ENCODE measurements at places on chromosomes 5 and 9.

- no peak for DNase-seq
Observed at GRCh38 chr5:438481-438981, 4.4 kb upstream of the EXOC3 start.

GRCh38 chr5:151382576-151382975, 35.2 kb upstream of the SLC36A2 start:
- DNase-seq, result no peak

GRCh38 chr9:90132866-90133265, 509.8 kb downstream of the DIRAS2 start:
- no peak for DNase-seq

GRCh38 chr9:29659736-29660135, 2086.5 kb upstream of the C9orf72 start:
- DNase-seq, result no peak

DNA sequence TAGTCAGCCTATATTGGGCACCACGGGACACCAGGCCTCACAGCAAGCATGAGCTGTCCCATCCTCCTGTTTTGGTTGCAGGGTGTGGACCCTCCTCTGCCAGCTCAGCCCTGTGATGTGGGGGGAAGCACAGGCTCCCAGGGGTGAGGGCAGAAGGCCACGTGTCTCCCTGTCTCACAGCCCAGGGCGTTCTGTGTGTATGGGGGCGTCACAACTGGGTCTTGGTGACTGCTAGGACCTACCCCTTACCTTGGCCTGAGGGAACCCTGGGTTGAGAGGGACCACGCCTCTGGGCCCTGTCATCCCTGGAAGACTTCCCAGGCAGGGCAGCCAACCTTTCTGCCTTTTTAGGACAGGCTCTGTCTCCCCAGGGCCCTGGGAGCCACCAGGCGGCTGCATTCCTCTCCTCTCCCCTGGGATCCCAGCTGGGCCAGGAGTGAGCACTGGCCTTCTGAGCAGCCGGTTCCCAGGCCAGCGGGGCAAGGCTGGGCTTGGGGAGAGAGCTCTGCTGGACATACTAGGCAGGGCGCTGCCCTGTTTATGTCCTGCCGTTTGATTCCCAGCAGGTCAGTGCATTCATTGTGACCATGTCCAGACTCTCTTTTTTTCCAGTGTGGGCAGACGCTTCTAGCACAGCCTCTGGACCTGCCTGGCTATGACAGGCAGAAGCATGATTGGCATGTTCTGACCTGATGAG, 97.4 kb downstream of the DAB2IP start:
- no peak for DNase-seq

GRCh38 chr5:137290373-137290772, 208.8 kb downstream of the SPOCK1 start:
- no peak for DNase-seq

DNA sequence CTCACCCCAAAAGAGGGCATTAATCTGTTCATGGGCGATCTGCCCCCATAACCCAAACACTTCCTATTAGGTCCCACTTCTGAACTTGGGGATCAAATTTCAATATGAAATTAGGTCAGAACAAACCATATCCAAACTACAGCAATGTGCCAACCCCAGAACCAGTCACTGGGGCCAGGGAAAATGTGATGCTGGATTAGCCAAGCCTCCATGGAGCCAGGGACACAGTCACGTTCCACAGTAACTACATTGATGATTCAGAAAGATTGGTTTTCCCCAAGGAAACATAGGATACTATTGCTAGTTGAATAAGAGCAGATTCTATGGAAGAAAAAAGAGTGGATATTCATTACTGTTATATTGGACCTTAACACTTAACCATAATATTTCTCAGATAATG, 84.2 kb downstream of the GIN1 start:
- DNase-seq, result no peak

GRCh38 chr5:77103457-77103856, 16.4 kb upstream of the ZBED3 start:
- no peak for DNase-seq

GRCh38 chr9:1514776-1515363, 464.7 kb downstream of the DMRT2 start:
- DNase-seq, result no peak

GRCh38 chr9:132597073-132597775, 14.8 kb downstream of the BARHL1 start:
- no peak for DNase-seq

- no peak for DNase-seq
Observed at GRCh38 chr9:124206391-124206790, 51.4 kb upstream of the NEK6 start.

GRCh38 chr5:119409235-119409815, 43.0 kb upstream of the HSD17B4 start:
- no peak for DNase-seq

GRCh38 chr9:108225149-108225800, 630.5 kb downstream of the ACTL7B start:
- DNase-seq, result no peak

DNA sequence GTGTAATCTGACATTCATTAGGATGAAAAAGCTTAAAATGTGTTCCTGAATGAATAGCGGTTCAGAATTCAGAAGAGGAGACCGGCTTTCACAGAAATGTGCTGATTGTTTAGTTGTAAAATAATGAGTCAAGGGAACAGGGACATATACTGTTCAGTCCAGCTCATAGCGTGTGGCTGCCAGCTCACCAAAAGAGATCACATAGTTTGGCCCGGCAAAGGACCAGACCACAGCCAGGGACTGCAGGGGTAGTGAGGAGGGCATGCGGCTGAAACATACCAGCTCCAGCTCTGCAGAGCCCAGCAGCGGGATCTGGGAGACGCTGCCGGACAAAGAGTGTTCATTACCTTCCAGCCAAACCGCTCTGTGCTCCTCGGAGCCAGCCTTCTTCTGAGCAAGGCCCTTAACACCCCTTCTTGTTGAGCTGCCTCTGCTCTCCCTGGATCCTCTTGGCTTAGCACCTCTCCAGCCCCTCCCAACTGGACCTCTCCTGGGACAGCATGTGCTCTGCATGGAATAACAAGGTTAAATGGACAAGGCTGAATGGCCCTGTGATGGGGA, 116.8 kb upstream of the CNTLN start:
- no peak for DNase-seq

- no peak for DNase-seq
Observed at GRCh38 chr5:94968507-94969095, 316.3 kb downstream of the MCTP1 start.

- no peak for DNase-seq
Observed at GRCh38 chr5:80109646-80110478, 74.7 kb downstream of the THBS4 start.

DNA sequence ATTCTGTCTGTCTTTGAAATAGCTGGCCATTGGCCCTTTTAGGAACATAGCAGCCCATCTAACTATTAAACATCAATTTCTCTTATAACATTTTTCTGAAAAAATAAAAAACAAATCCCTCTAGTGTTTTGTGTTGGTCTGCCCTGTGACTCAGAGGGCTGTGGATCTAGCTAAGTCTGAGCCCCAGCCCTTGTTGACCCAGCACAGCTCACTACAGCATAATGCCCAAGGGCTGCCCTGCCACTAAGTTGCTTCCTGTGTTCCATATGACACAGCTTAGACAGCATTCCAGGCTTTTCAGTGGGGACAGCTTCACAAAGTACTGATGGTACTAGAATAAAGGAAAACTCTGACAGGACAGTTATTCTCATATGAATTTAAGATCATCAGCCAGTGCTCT, 136.0 kb downstream of the SCAMP1 start:
- no peak for DNase-seq

GRCh38 chr5:135233477-135233876, 165.6 kb downstream of the MACROH2A1 start:
- no peak for DNase-seq

Measured in activated T-cell treated with anti-CD3 and anti-CD28 coated beads, Interleukin-2, amount 50 U/mL, for 48 hours (primary cell).